ENCODE measurements at places on chromosomes 4 and X.

GRCh38 chr4:8525383-8526120 lies 54.6 kb upstream of the GPR78 start:
- no peak for DNase-seq

DNA sequence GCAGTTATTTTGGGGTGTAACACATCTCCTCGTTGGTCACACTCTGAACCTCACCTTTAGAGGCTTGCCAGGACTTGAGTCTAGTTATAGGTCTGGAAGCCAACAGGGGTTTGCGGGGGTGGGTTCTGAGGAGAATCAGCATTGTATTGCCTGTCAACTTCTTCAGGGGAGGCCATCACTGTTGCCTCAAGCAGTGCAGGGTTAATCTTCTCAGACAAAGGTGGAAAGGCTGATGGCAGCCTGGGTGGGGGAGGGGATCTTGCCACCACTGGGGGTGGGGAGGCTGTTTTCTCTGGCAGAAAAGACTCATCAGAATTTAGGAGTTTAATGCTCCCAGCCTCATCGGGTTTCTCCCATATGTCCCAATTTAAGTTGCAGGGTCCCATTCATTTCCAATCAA lies 387.8 kb downstream of the PRR32 start:
- DNase-seq, result no peak

- DNase-seq, result no peak
These were observed 174.6 kb upstream of the PGRMC2 start for GRCh38 chr4:128462103-128462783.

GRCh38 chr4:26510334-26510964 lies 20.2 kb upstream of the CCKAR start:
- DNase-seq, result no peak

- DNase-seq, result no peak
These were observed 226.6 kb downstream of the KDR start for GRCh38 chr4:54898656-54899340.

DNA sequence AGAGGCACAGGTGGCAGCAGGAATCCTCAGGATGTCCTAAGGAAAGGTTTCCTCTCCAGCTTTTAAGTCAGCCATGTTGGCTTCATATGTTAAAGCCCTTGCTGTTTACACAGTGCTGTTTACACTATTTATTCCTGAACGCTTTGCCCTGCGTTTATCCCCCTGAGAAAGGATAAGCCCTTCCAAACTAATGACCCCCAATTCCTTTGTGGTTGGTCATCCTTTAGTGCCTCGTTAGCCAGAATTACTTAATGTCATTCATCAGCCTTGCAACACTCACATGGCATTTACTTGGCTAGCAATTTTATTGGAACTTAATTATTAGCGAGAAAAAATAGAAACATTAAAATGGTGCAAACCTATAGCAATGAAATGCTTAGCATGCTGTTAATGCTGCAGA lies 23.8 kb downstream of the VCX2 start:
- no peak for DNase-seq

- no peak for DNase-seq
These were observed 10.8 kb upstream of the PHKA2 start for GRCh38 chrX:18994713-18995112.
